CD4-positive, alpha-beta memory T cell (primary cell): ENCODE measurements at places on chromosomes 1 and 21. TPM values are rescaled to one million over a fixed set of nuclear protein-coding genes. Genes with fewer than 3 reads are reported as not detected.

Gene FHAD1
- polyA plus RNA-seq: not detected

GRCh38 chr1:37036667-37037053 lies 2.3 kb upstream of the GRIK3 start:
- no peaks in the 10 kb centered on the region for H3K36me3 ChIP-seq
- no peaks in the 10 kb centered on the region for H3K27me3 ChIP-seq
- no peaks in the 10 kb centered on the region for H3K4me1 ChIP-seq
- H3K4me3 ChIP-seq: no peak overlapping the region
- H3K27ac ChIP-seq: no peak overlapping the region

DNA sequence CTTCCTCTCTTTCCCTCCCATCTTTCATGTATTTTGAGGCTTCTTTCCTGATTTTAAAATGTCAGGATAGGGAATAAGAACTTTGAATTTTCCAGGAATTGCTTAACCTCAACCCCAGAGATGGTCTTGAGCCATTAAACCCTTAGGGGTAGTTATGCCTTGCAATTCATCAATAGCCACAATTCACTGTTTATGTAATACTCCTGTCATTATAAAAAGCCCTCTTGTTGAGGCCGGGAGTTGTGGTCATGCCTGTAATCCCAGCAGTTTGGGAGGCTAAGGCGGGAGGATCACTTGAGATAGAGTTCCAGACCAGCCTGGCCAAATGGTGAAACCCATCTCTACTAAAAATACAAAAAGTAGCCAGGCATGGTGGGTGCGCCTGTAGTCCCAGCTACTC lies 24.5 kb downstream of the SPATA45 start:
- H3K27me3 ChIP-seq: no peaks in the 10 kb centered on the region
- no peak overlapping the region for H3K4me3 ChIP-seq
- no peak for DNase-seq
- H3K27ac ChIP-seq: no peak overlapping the region
- H3K4me1 ChIP-seq: no peaks in the 10 kb centered on the region
- H3K36me3 ChIP-seq: no peaks in the 10 kb centered on the region

- H3K36me3 ChIP-seq: no peaks in the 10 kb centered on the region
- no peak overlapping the region for H3K4me3 ChIP-seq
- H3K4me1 ChIP-seq: no peaks in the 10 kb centered on the region
- no peak overlapping the region for H3K27ac ChIP-seq
Observed at GRCh38 chr1:7333620-7334019, 437.5 kb upstream of the VAMP3 start.

GRCh38 chr1:15066191-15066590 lies 87.4 kb upstream of the TMEM51 start:
- no peak for DNase-seq
- H3K4me1 ChIP-seq: no peaks in the 10 kb centered on the region
- H3K4me3 ChIP-seq: no peak overlapping the region
- no peaks in the 10 kb centered on the region for H3K27me3 ChIP-seq
- H3K27ac ChIP-seq: no peak overlapping the region
